Activated T-cell treated with anti-CD3 and anti-CD28 coated beads, Interleukin-2, amount 50 U/mL, for 24 hours (primary cell): ENCODE measurements at places on chromosomes 11 and 22.

GRCh38 chr11:112160091-112160848 lies 3.6 kb downstream of the IL18 start:
- no peak overlapping the region for H3K27ac ChIP-seq
- DNase-seq = no peak
- no peak overlapping the region for H3K4me3 ChIP-seq

DNA sequence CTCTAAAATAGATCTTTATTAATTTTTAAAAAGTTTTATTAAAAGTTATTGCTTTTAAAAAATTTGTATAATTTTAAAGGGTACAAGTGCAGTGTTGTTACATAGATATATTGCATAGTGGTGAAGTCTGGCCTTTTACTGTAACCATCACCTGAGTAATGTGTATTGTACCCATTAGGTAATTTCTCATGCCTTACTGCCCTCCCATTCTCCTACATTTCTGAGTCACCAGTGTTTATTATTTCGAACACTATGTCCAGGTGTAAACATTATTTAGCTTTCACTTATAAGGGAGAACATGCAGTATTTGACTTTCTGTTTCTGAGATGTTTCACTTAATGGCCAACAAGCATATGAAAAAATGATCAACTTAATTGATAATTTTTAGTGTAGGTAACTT lies 2.3 kb downstream of the OR51G1 start:
- no peaks in the 10 kb centered on the region for H3K36me3 ChIP-seq
- H3K4me3 ChIP-seq = no peak overlapping the region
- DNase-seq = no peak
- no peaks in the 10 kb centered on the region for H3K4me1 ChIP-seq
- peaks cover 7% of the 10 kb centered on the region for H3K27me3 ChIP-seq
- no peak overlapping the region for H3K27ac ChIP-seq

GRCh38 chr11:46463701-46464421 lies 72.3 kb upstream of the CHRM4 start:
- H3K27ac ChIP-seq = no peak overlapping the region
- peaks cover 13% of the 10 kb centered on the region for H3K36me3 ChIP-seq
- H3K4me1 ChIP-seq = peaks cover 5% of the 10 kb centered on the region
- no peak for DNase-seq
- no peaks in the 10 kb centered on the region for H3K27me3 ChIP-seq
- H3K4me3 ChIP-seq = no peak overlapping the region

DNA sequence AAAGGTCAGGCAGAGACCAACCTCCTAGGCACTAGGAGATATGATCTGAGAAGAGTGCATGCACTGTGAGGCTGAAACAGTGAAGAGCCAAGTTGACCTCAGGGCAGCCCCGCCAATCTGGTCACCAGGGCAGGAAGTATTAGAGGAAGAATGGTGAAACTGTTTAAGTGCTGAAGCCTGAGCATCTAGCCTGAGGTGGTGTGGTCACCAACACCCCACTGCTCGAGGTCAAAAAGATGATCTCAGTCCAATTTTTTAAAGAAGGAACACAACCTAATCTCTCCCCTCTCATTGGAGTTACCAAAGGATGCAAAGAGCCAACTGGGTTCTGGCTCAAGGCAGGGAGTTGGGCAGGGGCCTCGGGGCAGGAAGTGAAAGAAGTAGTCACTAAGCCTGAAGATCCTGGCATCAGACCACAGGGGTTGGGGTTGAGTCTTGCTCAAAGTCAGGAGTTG lies 4.0 kb downstream of the APBB1 start:
- no peak for DNase-seq
- H3K4me1 ChIP-seq = peaks cover 28% of the 10 kb centered on the region
- peaks cover 12% of the 10 kb centered on the region for H3K36me3 ChIP-seq

DNA sequence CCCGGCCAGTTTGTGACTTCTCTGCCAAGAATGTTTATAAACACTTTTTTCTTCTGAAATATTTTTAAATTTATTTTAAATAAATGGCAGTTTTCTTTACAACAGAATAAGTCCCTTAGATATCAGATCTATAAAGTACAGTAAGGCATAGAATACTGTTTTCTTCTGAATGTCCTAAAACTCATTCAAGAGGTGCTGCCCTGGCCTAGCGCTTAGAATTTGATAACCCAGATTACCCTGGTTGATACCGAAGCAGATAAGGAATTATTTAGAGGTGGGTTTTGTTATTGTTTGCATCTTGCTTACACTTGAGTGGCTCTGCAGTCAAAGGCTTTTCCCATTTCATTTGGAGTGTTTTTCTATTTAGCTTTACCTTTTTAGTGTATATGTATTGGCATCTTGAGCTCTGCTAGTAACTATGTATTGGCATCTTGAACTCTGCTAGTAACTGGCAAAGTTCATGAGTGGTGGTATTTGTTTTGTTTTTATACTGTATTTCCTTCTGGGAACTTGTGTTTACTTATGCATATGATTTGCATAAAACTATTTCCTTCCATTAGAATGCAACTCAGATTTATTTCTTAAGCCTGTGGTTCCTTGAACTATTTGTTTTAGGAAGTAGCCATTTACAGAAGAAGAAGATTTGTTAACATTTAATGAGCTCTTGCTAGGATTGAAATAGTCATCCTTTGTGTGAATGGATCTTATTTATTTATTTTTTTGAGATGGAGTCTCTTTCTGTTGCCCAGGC lies 1.2 kb downstream of the ACAD8 start:
- no peak for DNase-seq
- no peak overlapping the region for H3K27ac ChIP-seq
- no peaks in the 10 kb centered on the region for H3K27me3 ChIP-seq
- peaks cover 72% of the 10 kb centered on the region for H3K36me3 ChIP-seq
- peak overlapping the region; percentile 86 for H3K4me3 ChIP-seq

GRCh38 chr11:110519796-110520195 lies 90.0 kb downstream of the FDX1 start:
- DNase-seq = no peak
- H3K27ac ChIP-seq = no peak overlapping the region
- no peaks in the 10 kb centered on the region for H3K27me3 ChIP-seq
- no peak overlapping the region for H3K4me3 ChIP-seq

GRCh38 chr22:30906946-30907345 lies 61.6 kb downstream of the MORC2 start:
- no peak for DNase-seq
- H3K27ac ChIP-seq = no peak overlapping the region
- H3K36me3 ChIP-seq = peaks cover 51% of the 10 kb centered on the region
- H3K4me3 ChIP-seq = no peak overlapping the region
- H3K27me3 ChIP-seq = no peaks in the 10 kb centered on the region

- no peaks in the 10 kb centered on the region for H3K36me3 ChIP-seq
- H3K4me3 ChIP-seq = no peak overlapping the region
- H3K4me1 ChIP-seq = no peaks in the 10 kb centered on the region
- no peak for DNase-seq
Measured at GRCh38 chr11:2741377-2742131, 41.8 kb upstream of the KCNQ1OT1 start.

GRCh38 chr11:67312187-67313021 lies 9.1 kb downstream of the SSH3 start:
- DNase-seq = no peak
- peak overlapping the region; percentile 85 for H3K27ac ChIP-seq
- no peak overlapping the region for H3K4me3 ChIP-seq
- no peaks in the 10 kb centered on the region for H3K27me3 ChIP-seq

GRCh38 chr11:34756591-34756990 lies 135.7 kb downstream of the EHF start:
- no peak overlapping the region for H3K27ac ChIP-seq
- no peak for DNase-seq
- no peaks in the 10 kb centered on the region for H3K36me3 ChIP-seq
- peaks cover 43% of the 10 kb centered on the region for H3K27me3 ChIP-seq
- H3K4me3 ChIP-seq = no peak overlapping the region

- H3K4me3 ChIP-seq = peak overlapping the region; percentile 98
- H3K4me1 ChIP-seq = peaks cover 23% of the 10 kb centered on the region
- H3K27ac ChIP-seq = peak overlapping the region; percentile 98
- H3K36me3 ChIP-seq = peaks cover 47% of the 10 kb centered on the region
- DNase-seq = peak; percentile 49
- peaks cover 14% of the 10 kb centered on the region for H3K27me3 ChIP-seq
Measured at GRCh38 chr22:19143967-19144400, 467 bp downstream of the ESS2 start.

DNA sequence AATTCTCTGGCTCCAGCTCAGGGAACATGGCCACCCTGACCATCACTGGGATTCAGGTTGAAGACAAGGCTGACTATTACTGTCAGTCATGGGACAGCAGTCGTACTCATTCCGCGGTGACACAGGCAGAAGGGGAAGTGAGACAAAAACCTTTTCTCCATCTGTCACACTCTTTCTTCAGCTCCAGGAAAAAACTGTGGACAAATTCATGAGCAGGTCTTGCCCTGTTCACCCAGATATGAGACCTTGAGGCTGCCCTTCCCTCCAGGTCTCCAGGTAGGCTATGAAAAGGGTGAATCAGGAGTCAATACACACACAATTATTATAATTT lies 39.4 kb upstream of the GGTLC2 start:
- H3K27ac ChIP-seq = no peak overlapping the region
- H3K36me3 ChIP-seq = no peaks in the 10 kb centered on the region
- peaks cover 3% of the 10 kb centered on the region for H3K4me1 ChIP-seq
- peaks cover 2% of the 10 kb centered on the region for H3K27me3 ChIP-seq
- DNase-seq = no peak

DNA sequence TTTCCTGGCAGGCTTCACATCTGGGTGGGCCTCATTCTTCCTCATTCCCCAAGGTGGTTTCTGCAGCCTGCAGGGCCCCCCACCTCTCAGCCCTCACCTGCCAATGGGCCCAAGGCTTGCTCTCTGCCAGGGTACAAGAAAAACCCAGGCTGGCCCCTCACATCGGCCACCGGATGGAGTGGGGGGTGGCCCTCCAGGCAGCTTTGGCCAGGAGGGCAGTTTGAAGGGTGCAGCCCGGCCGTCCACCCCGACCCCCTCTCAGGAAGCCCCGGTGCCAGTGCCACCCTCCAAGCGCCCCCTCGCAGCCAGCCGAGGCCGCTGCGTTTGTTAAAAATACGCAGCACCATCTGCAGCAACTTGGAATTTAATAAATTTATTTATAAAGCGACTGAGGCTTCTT lies 196.7 kb downstream of the CTTN start:
- peaks cover 28% of the 10 kb centered on the region for H3K27me3 ChIP-seq
- no peaks in the 10 kb centered on the region for H3K36me3 ChIP-seq
- no peak overlapping the region for H3K4me3 ChIP-seq
- H3K4me1 ChIP-seq = peaks cover 8% of the 10 kb centered on the region
- no peak for DNase-seq

DNA sequence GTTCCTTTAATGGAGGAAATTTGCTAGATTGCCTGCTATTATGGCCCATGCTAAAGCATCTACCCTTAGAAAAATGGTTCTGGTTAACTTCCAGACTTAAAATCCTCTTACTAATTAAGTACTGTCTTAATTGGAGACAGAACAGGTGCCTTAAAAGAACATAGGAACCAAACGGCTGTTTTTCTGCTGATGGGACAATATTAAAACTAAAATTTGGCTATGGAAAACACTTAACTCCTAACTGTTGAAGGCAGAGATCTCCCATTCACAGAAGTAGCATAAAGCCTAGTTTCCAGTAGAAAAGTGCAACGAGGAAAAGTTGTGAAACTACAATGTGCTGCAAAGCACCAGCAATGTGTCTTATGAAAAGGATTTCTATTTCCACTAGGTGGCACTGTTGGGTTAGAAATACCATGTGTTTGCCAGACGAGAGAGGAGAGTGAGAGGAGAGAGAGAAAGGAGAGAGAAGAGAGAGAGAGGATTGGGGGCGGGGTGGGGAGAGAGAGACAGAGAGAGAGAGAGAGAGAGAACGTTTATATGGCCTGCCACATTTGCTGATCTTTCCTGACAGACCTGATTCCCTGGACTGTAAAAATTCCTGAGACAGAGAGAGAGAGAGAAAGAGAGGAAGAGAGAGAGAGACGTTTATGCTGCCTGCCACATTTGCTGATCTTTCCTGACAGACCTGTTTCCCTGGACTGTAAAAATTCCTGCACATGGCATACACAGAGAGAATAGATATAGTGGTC lies 51.5 kb downstream of the FAM181B start:
- H3K4me1 ChIP-seq = no peaks in the 10 kb centered on the region
- DNase-seq = no peak
- H3K27me3 ChIP-seq = peaks cover 22% of the 10 kb centered on the region
- H3K36me3 ChIP-seq = no peaks in the 10 kb centered on the region

DNA sequence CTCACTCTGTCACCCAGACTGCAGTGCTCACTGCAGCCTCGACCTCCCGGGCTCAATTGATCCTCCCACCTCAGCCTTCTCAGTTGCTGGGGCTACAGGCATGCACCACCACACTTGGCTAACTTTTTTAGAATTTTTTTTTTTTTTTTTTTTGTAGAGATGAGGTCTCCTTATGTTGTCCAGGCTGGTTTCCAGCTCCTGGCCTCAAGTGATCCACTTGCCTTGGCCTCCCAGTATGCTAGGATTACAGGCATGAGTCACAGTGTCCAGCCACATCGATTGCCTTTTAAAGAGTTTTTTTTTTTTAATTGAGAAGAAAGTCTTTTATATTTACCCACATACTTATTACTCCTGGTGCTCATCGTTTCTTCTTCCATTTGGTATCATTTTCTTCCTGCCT lies 30.0 kb downstream of the PARVG start:
- peaks cover 2% of the 10 kb centered on the region for H3K4me1 ChIP-seq
- H3K4me3 ChIP-seq = no peak overlapping the region
- H3K27me3 ChIP-seq = no peaks in the 10 kb centered on the region
- no peak for DNase-seq

DNA sequence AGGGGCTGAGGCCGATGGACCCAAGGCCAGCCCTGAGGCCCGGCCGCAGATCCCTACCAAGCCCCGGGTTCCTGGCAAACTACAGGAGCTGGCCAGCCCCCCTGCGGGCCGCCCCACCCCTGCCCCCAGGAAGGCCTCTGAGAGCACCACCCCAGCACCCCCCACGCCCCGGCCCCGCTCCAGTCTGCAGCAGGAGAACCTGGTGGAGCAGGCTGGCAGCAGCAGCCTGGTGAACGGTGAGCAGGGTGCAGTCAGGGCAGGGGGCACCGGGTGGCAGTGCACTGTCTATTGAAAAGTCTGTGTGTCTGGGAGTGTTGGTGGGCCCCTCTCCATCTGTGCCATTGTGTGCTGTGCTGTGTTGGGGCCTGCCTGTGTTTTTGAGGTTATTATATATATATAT lies 16.1 kb downstream of the MICALL1 start:
- peaks cover 41% of the 10 kb centered on the region for H3K36me3 ChIP-seq
- H3K27me3 ChIP-seq = no peaks in the 10 kb centered on the region
- peaks cover 4% of the 10 kb centered on the region for H3K4me1 ChIP-seq

- no peaks in the 10 kb centered on the region for H3K36me3 ChIP-seq
- no peak overlapping the region for H3K27ac ChIP-seq
- peaks cover 24% of the 10 kb centered on the region for H3K27me3 ChIP-seq
- H3K4me3 ChIP-seq = no peak overlapping the region
- no peaks in the 10 kb centered on the region for H3K4me1 ChIP-seq
- DNase-seq = no peak
Measured at GRCh38 chr11:111463276-111463675, 48.9 kb downstream of the BTG4 start.

DNA sequence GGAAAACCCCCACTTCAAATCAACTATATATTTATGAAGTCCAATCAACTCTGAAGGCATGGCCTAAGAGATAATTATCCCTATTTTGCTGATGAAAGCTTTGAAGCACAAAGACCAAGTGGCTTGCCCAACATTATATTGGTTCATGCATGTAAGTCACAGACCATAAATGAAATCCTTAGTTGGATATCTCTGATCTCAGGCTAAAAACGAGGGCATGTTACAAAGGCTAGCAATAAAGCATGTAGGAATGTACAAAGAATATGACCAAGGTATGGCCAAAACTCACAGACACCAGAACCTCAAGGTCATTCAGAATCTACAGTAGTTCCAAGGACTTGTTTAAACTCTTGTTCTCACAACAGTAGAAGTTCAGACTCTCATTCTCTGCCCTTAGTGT lies 100.2 kb upstream of the SESN3 start:
- no peak overlapping the region for H3K4me3 ChIP-seq
- no peak for DNase-seq
- no peaks in the 10 kb centered on the region for H3K27me3 ChIP-seq

- H3K4me3 ChIP-seq = no peak overlapping the region
- no peak overlapping the region for H3K27ac ChIP-seq
- H3K36me3 ChIP-seq = no peaks in the 10 kb centered on the region
- no peaks in the 10 kb centered on the region for H3K4me1 ChIP-seq
- no peaks in the 10 kb centered on the region for H3K27me3 ChIP-seq
Measured at GRCh38 chr11:30730011-30730410, 143.9 kb upstream of the MPPED2 start.
